ENCODE measurements at places on chromosomes 13 and 19. TPM values are rescaled to one million over a fixed set of nuclear protein-coding genes. Genes with fewer than 3 reads are reported as not detected.

DNA sequence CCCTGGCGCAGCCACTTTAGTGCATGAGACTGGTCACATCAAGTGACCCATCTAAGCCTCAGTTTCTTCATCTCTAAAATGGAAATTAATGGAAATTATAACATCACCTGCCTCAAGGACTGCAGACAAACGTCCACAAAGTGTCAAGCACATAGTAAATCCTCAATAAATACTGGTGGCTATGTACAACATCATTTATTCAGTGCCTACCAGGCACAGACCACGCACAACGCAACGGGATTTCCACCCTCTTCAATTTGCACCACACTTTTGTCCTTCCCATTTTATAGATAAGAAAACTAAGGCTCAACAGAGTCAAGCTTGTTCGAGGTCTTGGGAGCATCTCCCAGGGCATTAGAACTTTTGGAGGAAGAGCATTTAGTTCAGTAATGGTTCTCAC lies 1.4 kb downstream of the ELAVL1 start:
- no peak for DNase-seq

GRCh38 chr13:46104868-46105267 lies at the start of gene CPB2:
Gene CPB2, minus strand, starts transcription at chr13:46105033. Its CDS starts 24 bp downstream, at chr13:46105009.
- no peak for DNase-seq

DNA sequence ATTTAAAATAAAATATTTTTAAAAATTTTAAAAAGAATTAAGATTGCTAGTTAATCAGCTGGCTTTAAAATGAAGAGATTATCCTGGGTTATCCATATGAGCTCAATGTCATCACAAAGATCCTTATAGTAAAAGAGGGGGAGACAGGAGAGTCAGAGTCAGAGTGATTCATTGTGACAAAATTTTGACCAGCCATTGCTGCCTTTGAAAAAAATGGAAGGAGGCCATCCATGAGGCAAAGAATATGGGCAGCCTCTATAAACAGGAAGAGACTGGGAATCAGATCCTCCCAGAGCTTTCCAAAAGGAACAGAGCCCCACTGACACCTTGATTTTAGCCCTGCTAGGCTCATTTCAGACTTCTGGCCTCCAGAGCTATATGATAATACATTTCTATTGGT lies 9.3 kb upstream of the RUBCNL start:
- no peak for DNase-seq

DNA sequence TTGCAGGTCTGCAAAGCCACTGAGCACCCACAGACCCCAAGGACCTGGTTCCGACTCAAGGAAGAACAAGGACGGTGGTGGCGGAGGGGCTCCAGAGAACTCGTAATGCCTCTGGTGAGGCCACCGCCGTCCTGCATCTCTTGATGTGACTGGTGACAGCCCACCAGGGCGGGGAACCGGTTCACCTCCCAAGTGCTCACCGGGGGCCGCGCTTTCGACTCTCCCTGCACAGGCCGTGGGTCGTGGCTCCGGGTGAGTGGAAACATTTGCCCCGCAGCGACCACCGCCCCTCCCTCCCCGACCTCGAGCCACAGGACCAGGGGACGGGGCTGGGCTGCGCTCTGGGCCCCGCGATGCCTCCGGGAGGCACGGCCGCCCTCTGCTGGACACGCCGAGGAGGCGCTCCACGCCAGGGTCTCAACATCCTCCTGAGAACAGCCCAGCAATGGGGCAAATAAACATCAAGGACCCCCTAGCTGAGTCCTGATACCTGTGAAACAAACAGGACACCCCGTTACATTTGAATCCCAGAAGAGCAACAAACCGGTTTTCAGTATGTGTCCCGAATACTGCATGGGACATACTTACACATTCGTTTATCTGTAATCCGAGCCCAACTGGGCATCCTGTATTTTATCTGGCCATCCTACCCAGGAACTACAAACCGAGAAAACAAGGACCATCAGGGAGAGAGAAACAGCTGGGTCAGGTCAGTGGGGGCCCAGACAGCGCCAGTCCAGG lies 3.9 kb upstream of the PLPP2 start:
- no peak for DNase-seq

DNA sequence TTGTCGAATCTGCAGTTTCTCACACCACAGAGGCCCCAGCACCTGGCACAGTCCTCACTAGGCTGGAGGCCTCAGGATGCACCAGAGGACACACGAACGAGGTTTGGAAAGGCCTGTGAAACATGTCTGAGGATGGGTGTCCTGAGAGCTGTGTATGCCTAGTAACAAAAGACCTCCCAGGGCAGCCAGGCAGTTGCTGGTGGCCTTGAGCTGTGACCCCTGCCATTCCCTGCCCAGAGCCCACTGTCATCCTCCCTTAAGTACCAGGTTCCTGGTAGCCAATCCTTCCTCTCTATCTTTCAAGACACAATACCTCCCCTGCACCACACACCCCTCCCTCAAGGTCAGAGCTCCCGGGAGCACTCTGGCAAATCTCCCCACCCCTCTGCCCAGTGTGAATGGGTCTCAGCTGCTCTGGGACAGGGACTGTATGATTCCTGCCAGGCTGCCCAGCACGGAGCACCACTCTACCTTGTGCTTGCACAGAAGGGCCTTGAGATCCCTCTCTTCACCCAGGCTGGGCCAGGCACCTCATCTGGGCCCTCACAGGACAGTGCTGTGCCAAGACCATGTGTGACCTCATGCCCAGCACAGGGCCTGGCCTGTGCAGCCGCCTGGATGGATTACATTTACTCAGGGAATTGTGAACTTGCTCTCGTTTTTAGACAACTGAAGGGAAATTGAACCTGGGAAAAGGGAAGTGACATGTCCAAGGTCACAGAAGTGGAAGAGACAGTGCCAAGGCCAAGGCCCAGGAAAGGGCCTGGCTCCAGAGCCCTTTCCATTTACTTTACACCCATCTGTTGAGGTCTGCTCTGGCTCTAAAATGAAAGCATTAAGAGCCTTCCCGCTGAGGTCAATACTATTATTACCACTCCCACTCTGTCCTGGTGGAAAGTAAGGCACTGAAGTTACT lies 2.2 kb downstream of the ZNF787 start:
- DNase-seq, result no peak

GRCh38 chr19:1416014-1416841 lies 8.8 kb downstream of the DAZAP1 start:
- no peak for DNase-seq

- no peak for DNase-seq
These were observed 6.9 kb downstream of the FXYD5 start for GRCh38 chr19:35161434-35161743.

DNA sequence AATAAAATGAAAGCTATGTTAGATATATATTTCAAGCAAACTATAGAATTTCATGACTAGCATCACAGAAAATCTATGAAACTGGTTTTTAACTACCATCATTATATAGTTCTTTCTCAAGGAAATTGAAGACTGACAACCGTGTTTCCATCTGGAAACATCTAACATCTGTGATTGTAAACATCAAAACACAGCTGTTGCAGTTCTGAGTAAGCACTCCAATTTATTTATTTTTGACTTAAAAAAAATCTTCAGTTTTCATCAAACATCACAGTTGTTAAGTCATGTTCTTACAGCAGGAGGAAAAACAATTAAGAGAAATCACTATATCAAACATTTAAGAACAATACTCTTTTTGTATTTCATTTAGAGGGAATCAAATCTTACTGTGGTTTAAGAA lies 1653.0 kb upstream of the MIR17HG start:
- no peak for DNase-seq

- no peak for DNase-seq
These were observed 81.5 kb upstream of the SHISA2 start for GRCh38 chr13:26133286-26133685.

DNA sequence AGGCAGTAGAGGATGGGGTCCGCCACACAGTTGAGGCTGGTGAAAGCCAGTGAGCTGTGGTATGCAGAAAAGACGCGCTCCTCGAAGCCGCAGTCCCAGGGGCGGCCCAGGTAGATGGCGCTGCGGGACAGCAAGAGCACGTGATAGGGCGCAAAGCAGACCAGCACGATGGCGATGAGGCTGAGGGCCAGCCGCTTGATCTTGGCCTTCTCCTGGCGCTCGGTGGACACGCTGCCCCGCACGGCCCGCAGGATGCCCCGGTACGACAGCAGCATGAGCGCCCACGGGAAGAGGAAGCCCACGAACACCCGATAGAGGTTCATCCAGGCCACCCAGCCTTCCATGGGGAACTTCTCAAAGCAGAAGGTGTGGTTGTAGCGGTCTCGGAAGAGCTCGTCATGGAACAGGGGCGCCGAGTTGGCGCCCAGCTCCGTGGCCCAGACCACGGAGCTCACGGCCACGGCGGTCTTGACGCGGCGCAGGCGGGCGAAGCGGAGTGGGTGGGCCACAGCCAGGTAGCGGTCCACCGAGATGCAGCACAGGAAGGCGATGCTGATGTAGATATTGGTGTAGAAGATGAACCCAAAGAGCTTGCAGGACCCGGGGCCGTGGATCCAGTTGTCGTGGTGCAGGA lies 6.5 kb upstream of the OPA3 start:
- DNase-seq, result no peak

GRCh38 chr13:42011601-42012350 lies 36.7 kb upstream of the DGKH start:
- no peak for DNase-seq

DNA sequence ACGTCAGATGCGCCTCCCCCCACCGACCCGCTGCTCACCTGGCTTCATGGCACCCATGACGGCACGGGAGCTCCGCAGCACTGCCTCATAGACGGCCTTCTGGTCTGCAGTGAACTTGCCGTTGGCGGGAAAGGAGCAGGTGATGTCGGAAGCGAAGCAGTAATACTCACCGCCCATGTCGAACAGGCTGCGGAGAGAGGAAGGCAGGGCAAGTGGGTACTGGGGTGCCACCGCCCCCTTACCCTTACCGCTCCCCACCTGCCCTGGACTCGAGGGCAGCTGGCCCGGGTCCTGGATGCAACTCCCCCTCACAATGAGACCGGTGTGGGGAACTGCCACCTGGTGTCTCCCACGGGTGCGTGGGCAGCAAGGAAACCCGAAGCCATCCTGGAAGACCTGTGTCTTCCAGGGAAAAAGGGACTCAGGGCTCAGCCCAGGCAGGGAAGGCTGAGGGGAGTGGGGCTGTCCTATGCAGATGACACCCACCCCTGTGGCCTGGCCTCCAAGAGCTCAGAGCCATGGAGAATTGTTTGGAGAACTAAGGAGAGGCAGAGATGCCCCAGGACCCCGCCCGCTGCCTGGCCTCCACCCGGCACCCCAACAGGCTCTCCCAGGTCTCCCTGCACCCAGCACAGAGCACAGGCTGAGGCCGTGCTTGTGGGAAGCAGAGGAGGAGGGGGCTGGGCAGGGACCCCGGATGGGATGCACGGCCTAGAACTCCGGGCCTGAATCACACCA lies 28.3 kb downstream of the CEBPG start:
- DNase-seq, result no peak

- no peak for DNase-seq
These were observed 48.0 kb downstream of the RFX2 start for GRCh38 chr19:6062274-6062673.

DNA sequence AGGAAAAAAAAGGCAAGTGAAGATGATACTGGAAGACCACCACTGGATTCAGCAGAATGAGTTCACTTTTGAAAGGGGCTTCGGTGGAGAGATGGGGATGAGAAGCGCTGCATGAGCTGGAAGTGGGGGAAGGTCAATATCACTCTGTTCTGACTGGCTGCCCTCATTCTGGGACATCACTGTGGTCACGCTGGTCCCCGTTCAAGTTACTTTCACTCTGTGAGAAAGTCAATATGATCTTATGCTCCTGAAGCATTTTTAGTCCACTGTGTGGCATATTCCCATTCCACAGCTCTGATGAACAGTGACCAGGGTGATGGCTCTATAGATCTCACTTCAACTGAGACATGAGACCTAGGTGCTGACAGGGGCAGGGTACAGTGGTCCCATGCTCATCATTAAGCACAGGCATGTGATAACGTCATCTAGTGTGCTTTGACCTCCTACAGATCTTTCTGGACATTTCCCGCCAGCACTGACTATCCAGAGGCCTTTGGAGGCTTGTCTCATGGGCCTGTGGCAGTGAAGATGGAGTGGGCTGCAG lies 40.2 kb upstream of the GPR183 start:
- DNase-seq, result no peak

GRCh38 chr13:24036115-24036514 lies 124.4 kb upstream of the SPATA13 start:
- DNase-seq, result no peak

ZNF841 gene
- total RNA-seq, result 1.8 TPM

SIRT2 gene
- 122 TPM for total RNA-seq

ANGPTL8 gene
- not detected for total RNA-seq

HNRNPA1L2 gene
- 1.7 TPM for total RNA-seq

FFAR2 gene
- not detected for total RNA-seq

CDX2 gene
- 0.37 TPM for total RNA-seq
